Muscle of leg (tissue), 16 donors: ENCODE measurements at places on chromosomes 6 and 20.

DNA sequence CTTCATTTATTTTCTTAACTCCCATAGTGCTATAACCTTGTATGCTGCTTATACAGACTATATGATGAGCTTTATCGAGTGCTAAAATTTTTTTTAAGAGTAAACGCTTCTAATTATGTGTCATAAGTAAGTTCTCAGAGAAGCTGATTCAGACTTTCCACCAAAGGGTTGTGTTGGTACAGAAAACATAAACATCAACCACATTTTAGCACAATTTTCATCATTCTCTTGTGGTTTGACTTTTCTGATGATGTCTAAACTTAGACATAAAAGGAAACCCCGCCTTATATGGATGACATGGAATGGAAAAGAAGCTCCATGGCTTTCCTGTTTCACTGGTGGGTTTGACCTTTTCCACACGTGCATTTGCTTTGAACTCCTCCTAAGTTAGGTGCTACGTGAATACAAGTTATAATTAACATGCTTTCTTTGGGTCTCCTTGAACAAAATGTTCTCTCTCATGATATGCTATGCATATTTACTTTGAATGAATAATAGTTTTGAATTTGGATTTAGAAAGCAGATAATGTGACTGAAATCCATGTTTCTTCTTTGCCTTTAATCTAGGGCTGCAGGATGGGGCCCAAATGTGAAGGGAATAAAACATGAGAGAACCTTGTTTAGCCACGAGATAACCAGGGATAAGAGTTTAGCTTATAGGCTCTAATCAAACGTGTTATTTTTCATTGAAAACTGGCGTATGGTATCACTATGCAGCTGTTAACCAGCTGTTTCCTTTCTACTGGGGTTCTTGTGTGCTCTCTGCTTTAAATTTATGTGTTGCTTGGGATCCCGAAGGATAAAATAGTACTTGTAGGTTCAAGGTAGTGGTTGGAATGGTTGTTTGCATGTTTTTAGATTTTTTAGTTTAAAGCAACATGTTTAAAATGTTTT lies 127.1 kb upstream of the AHI1 start:
- DNase-seq = no peak

GRCh38 chr6:32288426-32288825 lies 64.6 kb upstream of the NOTCH4 start:
- no peak for DNase-seq

DNA sequence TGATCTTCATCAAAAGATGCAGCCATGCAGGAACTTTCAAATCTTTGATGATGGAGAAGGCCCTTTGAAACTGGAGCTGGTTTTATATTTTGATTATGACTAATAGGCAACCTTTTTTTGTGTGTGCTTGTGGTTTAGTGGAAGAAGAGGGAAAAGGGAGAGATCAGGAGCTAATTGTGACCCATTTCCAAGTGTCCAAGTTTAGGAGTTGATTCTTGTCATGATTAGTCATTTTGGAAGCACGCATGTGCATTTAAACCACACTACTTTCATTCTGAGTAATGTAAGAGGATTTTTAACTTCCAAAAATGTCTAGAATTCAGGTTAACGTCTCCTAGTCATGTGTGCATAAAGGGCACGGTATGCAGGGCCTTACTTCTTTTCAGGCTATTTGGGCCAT lies 3.5 kb downstream of the FOXO3 start:
- no peak for DNase-seq

GRCh38 chr6:90072501-90072900 lies 178.2 kb downstream of the GJA10 start:
- DNase-seq = no peak

DNA sequence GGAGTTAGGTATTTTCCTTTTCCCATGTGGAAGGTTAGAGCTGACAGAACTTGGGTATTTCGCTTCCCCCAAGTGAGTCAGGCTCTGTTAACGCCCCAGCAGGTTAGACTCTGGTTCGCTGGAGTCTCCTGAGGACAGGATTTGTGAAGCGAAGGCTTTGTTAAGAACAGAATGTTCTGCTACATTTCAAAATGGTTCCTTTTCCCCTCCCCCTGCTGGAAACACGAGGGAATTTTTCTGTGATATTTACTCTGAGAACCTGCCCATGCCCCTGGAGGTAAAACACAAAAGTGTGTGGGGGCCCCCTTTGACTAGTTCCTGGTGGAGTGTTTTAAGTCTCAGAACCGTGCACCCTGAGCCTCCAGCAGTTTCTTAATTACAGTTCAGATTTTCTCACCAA lies 731.4 kb upstream of the CITED2 start:
- DNase-seq = peak; percentile 10

DNA sequence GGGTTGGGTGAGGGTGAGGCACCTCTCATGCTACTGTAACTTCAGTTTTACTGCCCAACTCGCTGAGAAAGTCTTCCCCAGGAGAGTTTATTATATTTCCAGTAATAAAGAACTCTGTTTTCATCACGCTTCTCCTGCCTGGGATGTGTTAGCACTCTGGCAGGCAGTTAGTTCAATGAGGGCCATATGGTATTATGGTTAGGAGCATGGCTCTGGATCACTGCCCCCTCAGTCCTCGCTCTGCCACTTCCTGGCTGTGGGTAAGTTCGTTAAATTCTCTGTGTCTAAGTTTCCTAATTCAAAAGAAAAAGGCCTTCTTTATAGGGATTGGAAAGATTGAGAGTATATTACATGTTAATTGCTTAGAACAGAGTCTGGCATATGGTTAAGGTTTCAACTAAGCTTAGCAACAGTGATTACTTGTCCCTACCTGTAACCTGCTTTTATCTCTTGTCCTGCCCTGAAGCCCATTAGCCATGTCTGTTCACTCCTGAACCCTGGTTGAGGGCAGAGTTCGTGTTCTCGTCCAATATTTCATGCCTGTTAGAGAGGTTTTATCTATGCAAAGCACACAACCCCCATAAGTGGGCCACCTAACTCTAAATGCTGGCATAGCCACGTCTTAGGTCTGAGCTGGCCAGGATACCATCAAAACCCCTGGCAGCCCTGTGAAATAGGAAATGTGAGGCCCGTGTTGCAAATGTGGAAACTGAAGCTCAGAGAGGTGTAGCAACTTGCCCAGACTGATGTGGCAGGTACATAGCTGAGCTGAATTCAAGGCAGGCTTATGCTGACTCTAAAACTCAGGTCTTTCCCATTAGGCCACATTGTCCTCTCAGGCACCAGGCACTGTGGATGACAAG lies 342.5 kb upstream of the JARID2 start:
- DNase-seq = peak; percentile 22

DNA sequence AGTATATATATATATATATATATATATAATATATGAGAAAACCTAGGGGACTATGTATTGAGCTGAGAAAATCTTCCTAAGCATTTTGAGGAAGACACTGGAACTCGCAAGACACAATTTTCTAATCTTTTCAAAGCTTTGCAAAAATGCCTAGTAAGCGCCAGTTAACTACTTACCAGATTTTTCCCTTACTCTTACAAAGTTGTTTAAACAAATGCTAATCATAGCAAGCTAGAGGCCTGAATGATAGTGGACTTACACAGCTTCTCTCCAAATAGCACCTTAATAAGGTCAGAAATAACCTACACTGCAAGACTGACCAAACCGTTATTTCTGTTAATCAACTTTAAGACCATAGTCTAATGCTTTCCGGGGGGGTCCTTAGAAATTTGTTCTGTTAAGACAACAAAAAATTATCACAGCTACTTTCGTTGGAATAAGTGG lies 56.1 kb upstream of the HFE start:
- no peak for DNase-seq

DNA sequence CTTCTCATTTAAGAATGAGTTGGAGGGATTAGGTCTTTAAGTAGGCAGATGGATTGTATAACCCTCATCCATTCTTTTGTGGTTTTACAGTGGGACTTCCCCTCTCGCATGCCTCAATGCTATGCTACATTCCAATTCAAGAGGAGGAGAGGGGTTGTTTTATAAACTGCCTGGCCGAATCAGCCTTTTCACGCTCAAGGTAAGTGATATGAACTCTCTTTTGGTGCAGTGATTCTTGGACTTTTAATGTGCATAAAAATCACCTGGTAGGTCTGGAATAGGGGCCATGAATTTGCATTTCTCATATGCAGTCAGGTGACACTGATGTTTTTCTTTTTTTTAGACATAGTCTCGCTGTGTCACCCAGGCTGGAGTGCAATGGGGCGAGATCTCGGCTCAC lies 10.8 kb downstream of the ASXL1 start:
- DNase-seq = no peak

DNA sequence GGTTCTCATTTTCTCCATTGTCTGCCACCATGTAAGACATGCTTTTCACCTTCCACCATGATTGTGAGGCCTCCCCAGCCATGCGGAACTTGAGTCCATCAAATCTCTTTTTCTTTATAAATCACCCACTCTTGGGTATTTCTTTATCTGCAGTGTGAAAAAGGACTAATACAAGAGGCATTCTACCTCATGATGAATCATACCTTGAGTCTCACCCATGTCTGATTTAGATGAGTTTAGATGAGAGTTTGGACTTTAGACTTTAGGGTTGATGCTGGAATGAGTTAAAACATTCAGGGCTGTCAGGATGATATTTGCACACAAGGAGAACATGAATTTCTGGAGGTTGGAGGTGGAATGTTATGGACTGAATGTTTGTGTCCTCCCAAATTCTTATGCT lies 545.6 kb downstream of the C6orf118 start:
- DNase-seq = no peak

DNA sequence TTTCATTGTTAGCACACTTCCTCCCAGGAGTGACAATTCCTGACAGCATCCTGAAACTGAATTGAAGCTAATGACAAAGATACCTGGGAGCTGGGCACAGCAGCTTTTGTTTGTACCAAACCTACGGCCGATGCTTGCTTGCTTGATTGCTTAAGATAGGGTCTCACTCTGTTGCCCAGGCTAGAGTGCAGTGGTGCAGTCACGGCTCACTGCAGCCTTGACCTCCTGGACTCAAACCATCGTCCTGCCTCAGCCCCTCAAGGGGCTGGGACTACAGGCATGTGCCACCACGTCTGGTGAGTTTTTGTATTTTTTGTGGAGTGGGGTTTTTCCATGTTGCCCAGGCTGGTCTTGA lies 84.7 kb upstream of the SCP2D1 start:
- DNase-seq = no peak

DNA sequence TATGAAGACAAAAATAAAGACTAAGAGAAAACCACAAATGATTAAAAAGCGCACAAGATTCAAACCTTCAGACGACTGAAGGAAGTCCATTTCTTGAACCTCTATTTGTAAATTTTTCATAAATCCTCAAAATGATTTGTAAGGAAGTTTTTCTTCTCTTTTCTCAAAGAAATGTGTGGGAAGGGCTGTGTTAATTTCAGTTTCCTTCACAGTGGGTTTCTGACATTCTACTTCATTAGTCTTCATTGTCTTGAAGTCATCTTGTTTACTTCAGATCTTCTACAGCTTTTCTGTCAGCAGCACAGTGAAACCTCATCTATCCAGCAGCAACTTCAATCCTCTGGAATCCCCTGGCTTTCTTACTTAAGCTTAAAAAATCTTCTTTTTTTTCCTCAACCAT lies 87.6 kb upstream of the MYLIP start:
- DNase-seq = no peak

- DNase-seq = no peak
Observed at GRCh38 chr6:866316-866715, 173.4 kb upstream of the EXOC2 start.

DNA sequence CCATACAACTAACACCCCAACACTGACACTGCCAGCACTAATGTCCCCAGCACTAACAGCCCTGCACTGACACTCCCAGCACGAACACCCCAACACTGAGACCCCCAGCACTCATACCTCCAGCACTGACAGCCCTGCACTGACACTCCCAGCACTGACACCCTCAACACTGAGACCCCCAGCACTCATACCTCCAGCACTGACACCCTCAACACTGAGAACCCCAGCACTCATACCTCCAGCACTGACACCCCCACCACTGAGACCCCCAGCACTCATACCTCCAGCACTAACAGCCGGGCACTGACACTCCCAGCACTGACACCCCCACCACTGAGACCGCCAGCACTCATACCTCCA lies 57.2 kb downstream of the ERMARD start:
- DNase-seq = no peak
